ENCODE measurements at places on chromosomes 5 and 9.
A peak's percentile ranks its signal among the peaks of the same experiment; 100 is the strongest.

DNA sequence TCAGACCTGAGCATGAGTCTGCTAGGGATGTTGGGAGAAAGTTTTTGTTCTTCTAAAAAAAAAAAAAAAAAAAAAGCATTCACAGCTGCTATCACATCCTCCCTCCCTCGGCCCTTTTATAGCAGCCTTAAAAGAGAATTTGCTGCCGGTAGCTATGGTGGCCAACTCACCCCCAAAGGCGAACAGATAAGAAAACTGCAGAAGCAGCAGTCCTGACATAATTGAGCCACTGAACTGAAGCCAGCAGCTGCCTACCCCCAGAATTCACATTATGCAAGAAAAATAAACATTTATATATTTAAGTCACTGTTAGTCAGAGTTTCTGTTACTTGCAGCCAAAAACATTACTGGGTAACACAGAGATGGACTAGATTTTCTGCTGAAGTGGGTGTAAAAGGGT lies 124.3 kb upstream of the SMARCA2 start:
- no peak for DNase-seq

- DNase-seq = no peak
Observed at GRCh38 chr5:110838961-110839360, 100.2 kb downstream of the SLC25A46 start.

DNA sequence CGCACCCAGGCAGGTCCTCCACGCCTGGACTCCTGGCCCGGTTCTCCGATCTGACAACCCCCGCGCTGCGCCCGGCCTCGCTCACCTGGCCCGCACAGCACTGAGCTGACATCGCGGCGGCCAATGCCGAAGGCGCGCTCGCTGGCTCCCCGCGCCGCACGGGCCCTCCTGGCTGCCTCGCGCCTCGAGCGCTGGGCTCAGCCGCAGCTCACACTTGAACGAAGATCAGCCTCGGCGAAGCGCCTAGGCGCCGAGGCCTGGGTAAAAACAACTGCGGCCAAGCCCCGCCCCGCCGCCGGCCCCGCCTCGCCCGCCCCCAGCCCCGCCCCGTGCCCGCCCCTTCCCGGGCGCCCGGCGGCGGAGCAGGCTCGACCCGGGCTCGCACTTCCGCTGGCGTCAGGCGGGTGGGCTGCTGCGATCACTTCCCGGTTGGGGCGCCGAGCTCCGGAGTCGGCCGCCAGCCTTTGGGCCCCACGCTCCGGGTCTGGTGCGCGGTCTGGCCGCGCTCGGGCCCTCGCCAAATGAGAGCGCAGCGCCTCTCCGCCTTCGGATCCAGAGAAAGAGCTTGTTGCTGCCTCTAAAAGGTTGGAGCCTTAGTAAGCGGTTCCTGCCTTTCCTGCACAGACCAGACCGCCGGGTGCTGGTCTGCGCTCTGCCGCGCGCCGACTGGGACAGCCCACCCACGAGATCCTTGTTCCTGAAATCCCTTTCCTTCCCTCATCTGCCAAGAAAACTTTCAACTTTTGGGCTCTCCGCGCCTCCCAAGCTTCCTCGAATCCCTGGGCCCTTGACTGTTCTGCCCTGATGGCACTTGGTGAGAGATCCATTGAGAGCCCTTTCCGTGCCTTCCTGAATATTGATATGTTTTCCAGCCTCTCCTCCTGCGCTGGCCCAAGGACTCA lies at the start of gene SERINC5:
Gene SERINC5, minus strand, starts transcription at position 238 of the 902 bp plus-strand sequence. Its CDS starts 126 bp downstream, at position 112.
- peak; percentile 92 for DNase-seq

DNA sequence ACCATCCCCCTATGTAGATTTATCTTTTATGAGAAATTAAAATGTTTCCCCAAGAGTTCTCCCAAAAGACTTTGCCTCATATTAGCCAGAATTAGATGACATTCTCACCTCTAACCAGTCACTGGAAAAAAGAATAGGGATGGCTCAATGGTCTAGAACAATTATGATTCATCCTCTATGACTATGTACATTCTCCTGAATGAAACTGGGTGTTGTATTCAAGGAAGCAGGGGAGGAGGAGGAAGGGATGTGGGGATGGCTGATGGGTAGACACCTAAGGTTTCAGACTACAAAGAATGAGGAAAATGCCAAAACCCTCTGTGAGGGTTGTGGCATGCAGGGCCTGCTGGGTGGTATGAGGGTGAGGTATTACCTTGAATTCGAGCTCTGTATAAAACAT lies 49.5 kb upstream of the BRINP1 start:
- DNase-seq = no peak

GRCh38 chr5:82793808-82794419 lies 283.3 kb downstream of the TMEM167A start:
- DNase-seq = no peak

DNA sequence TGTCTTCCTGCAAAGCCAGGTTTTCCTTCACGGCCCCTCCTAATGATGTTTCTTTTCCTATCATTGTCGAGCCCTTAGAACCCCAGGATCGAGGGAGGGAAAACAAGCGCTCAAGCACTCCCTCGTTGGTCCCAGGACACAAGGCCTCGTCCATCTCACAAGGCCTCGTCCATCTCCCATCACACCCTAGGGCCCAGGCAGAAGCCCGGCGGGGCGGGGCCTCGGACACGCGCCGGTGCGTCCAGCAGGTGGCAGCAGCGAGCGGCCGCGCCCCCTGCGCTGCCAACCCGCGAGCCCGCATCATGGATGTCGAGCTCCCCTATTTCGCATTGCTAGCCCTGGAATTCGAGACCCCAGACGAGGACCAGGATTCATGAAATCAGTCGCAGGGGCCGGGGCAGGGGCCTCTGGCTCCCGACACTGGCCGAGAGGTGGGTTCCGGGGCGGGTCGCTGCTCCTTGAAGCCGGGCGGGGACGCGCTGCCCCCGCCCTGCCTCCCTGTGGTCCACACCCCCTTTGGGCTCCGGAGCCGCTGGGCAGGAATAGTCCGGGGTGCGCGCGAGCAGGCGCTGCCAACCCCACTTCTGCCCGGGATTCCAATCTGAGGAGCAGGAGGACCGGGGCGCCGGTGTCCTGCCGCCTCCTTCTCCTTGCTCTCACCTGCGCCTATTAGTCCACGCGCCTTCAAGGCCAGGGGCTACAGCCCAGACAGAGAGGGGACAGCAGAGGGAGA lies at the start of gene ABLIM3:
Gene ABLIM3, plus strand, starts transcription at position 270 of the 733 bp plus-strand sequence. CDS start 603 bp downstream, outside the sequence.
- DNase-seq = peak; percentile 81

DNA sequence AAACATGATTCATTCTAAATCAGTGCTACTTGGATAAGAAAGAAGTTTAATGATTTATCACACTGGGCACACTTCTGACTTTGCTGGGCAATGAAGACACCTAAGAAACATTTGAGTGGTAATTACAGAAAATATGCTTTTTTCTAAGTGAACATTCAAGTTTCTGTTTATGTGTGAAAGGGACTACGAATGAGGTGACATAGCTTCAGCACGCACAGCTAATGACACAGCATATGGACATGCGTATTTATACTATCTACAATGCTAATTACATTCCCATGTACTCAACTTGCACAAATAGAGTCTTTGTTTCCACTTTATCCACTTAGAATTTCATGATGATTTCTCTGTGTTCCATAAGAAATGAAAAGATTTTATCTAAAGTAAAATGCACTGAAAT lies 40.6 kb downstream of the FREM1 start:
- DNase-seq = no peak

- no peak for DNase-seq
Observed at GRCh38 chr9:111897601-111898137, 1.1 kb downstream of the UGCG start.

DNA sequence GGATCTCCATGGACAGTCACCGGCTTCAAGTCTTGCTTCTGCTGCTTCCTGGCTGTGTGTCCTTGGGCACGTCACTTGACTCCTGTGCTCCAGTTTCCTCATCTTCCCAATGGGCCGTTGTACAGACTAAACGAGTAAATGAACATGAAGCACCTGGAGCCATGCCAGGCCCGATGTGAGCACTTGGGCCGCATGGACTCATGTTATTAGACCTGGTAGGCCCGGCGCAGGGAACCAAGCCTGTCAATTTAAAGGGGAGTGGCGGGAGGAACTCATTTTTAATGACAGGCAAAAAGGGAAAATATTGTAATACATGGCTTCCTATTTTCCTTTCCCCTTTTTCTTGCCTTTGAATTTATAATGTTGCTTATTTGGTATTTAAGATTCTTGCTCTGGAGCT lies 47.5 kb downstream of the TENT4A start:
- no peak for DNase-seq

DNA sequence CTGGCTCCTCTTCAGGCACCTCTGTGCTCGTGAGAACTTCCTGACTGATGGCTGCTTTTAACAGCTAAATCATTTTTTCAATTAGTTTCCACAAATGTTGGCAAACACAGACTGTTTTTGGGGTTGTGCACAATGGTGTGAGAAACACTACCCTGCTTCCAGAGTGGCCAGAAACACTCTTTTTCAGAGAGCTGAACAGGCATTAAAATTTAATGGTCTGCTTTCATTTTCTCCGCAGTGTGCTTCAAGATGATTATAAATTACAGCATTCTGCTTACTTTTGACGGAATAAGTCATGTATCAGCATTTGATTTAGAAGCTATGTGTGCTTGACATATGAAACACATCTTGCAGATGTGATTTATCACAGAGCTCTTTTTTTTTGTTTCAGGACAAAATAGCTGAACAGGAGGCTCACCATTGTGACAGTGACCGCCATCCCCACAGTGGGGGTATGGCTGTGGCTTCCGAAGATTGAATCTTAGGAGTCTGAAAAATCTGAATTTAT lies 454.5 kb upstream of the ZNF608 start:
- no peak for DNase-seq

- no peak for DNase-seq
Observed at GRCh38 chr5:176631383-176632200, 1.1 kb downstream of the EIF4E1B start.

DNA sequence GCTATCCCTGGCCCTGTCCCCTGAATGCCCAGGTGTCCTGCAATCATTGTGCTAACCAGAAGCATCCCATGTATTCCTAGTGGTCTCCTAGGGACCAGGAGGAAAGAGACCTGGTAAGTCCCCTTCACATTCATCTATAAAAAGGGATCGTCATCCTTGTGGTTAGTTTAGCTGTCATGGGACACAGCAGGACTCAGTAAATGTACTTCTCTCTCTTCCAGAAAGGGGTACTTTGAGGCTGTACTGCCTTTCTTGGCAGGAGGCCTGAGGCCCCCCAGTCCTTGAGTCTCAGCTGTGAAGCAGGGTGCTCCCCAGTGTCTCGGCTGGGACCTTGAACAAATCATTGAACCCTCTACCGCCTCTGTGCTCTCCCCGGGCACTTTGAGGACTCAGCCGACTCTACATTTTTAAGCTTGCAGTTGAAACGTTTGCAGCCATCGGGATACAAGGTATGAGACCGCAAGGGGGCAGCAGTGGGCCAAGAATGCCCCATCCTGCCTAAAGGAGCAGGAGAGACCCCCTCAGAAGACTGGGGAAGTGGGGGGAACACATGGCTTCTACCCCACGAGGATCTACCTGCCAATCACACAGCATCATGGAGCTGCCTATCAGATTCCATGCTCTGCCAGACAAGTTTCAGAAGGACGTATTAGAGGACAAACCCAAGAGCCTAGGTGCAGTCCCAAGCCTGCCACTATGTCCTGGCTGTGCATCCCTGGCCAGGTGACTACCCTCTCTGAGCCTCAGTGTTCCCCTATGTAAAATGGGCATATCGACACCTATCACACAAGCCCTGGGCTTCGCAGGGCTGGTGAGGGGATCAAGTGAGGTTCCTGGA lies 2.4 kb upstream of the PHYKPL start:
- DNase-seq = peak; percentile 81

- DNase-seq = no peak
Observed at GRCh38 chr5:58871648-58872242, 288.9 kb downstream of the RAB3C start.

DNA sequence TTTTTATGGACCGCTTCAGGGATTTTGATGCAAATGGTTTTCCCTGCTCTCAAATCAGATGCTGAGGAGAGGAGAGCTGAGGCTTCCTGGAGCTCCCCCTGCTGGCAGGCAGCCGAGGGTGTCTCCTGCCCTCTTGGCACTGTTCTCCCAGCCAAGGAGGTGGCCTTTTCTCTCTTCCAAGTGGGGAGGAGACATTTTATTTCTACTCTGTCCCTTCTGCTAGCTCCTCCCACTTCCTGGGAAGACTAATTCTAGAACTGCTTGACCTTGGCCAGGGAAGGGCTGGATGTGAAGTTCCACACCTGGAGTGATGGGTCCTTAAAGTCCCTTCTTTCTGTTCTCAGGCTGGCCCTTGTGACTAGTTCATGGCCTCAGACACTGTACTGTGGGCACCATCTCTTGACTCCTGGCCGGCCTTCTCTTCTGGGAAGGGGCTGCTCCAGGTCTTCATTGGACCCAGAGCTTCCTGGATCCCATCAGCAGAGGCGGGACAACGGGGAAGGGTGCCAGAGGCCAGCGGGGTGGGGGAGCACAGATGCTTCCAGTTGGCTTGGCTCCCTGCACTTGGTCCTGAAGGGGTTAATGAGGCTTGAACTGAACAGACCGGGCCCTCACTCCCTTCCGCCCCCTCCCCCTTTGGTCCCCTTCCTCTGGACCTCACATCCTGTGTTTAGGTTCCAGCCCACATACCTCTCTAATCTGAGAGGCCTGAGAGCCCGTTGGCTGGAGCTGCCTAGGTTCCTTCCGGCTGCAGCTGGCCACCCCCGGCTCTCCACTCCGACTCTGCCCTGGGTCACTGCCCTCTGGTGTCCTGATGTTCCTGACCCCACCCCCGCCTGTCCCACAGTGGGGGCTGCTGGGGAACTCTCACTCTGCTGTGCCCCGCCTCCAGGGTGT lies 32.1 kb downstream of the PTPA start:
- DNase-seq = peak; percentile 97

DNA sequence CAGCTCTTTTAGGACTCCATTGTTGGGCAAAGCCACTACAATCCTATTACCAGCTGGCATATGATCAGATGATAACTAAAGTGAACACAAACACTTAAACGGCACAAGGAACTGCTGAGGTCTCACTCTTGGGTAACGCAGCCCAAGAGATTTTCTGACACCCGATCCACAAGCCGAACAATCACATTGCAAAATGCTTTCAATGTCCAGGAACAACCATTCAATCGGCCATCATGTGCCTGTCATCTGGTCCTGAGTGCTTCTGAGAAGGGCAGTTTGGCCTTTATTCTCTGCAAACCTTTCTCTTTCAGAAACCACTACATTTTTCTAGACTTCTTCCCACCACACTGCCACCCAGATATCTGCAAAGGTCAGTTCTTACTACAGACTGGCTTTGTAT lies 283.1 kb downstream of the GLIS3 start:
- DNase-seq = no peak

DNA sequence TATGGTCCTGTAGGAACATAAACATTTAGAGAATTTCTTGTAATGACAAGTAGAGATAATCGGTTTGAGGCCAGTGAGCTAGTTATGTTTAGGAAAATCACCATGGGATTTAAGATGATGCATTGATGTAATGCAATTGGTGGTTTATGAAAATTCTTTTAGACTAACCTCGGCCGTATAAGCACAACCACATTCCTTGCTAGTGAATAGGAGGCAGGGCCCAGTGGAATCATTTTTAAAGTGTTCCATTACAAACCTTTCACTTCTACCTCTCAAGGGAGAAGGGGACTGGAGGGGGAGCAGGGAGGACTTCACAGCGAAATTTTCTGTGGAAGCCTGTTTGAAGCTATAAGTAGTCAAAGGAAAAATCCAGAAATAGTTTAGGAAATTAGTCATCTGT lies 71.8 kb upstream of the NFIL3 start:
- DNase-seq = no peak

DNA sequence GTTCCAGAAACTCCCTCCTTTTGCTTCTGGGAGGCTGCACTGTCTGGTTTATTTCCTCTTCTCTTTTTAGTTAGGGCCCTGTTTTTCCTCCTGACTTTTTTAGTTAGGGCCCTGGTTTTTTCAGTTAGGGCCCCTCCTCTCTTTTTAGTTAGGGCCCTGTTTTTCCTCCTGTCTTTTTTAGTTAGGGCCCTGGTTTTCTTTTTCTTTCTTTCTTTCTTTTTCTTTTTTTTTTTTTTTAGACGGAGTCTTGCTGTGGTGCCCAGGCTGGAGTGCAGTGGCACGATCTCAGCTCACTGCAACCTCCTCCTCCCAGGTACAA lies 15.1 kb downstream of the GSN start:
- no peak for DNase-seq
